Epithelial cell of esophagus (primary cell): ENCODE measurements at places on chromosomes 12 and 14.

DNA sequence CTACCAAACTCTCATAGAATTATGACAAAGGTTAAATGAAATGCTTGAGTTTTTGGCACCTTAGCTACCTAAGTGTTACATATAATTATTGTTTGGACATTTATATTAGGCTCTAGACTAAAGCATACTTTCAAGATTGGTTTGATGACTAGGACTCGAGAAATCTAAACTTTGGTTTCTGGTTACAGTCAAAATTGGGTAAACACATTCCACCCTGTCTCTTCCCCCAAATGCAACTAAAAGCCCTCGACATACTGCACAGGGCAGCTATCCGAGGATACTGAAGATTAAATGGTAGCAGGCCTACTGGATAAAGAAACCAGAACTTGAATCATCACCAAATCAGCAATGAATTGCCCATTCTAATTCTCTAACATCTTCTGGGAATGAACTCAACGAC is 369.1 kb downstream of the PRKD1 start:
- DNase-seq, result no peak

GRCh38 chr12:32033406-32033805 is 73.2 kb upstream of the BICD1 start:
- DNase-seq, result no peak

- DNase-seq, result no peak
These were observed 459.0 kb upstream of the ATP2B1 start for GRCh38 chr12:90167518-90168208.

- no peak for DNase-seq
These were observed 22.4 kb downstream of the MAPK1IP1L start for GRCh38 chr14:55073856-55074255.

DNA sequence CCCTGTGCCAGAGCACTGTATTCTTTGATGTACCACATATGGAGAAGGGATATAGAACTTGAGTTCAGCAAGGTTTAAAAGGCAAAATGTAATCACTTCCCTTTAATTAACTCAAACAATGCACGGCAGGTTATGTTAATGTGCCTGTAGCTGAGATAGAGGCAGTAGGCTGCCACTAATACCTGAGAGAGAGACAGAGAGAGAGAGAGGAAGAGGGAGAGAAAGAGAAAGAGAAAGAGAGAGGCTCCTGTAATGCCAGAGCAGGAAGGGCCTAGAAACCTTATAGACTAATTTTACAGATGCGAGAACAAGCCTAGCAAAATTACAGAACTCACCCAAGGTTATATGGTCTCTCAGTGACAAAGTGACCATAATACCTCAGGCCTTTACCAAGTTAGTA is 679.8 kb downstream of the NRXN3 start:
- no peak for DNase-seq
